ENCODE measurements at places on chromosomes 4 and X. TPM values are rescaled to one million over a fixed set of nuclear protein-coding genes. Genes with fewer than 3 reads are reported as not detected.

DNA sequence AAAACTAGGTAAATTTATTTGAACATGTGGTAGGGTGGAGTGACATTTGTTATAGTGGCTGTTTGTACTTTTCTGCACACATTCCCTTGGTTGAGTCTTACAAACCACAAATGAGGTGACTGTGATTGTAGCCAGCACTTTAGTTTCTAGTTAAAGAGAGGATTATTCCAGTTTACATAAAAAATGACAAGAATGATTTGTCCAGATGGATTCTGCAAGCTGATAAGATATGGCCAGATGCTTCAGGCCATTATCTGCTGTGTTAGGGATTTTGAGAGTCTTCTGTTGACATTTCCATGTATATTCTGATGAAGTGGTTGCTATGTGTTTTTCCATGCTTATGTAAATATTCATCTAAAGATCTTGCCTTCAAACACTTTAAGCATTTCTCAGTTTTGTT lies 31.0 kb upstream of the PDE5A start:
- DNase-seq: no peak

DNA sequence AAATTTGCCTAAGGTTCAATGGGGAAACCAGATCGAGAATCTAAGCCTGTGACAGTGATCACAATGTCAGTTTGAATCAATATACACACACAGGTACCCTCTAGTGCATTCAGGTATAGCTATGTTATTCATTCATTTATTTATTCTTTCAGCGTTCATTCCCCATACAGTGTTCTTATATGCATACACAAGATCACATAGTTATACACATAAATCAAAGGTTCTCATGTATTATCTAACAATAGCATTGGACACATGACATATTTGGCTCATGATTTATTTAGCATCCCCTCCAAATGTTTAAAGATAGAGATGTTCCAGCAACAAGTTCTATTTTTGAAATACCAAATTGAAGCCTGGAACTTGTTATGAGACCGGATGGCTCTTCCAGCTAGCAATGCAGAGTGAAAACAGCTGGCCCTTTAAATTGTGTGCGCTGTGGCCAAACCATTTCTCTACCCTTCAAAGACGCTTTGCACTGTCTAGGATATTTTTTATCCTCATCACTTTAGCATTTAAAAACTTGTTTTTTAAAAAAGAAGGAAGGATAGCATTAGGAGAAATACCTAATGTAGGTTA lies 131.0 kb downstream of the ATXN3L start:
- no peak for DNase-seq

Gene S100G
- total RNA-seq: not detected

GRCh38 chr4:3470244-3471097 lies 7.4 kb downstream of the DOK7 start:
- no peak for DNase-seq

Data from GM12878 (cell line).